ENCODE measurements at places on chromosomes 2 and 18.
A peak's percentile ranks its signal among the peaks of the same experiment; 100 is the strongest.

DNA sequence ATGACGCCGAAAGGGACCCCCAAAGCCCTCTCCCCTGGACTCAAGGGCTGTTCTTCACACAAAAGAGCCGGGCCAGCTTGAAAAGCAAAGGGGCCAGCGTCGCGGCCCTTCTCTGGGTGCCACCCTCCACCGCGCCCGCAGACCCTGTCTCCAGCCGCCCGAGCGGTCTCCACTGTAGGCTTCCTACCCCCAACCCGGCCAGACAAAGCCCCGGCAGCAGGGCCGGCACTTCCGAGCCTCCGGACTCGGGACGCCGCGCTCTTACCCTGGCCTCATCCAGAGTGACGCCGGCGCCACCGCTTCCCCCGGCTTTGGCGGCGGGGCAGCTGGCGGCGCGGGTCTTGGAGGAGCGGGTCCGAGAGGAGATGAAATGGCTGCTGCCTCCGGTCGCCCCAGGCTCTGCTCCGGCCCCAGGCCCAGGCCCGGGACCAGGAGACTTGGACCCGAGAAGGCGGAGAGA is 603 bp downstream of the ATAD2B start:
- DNase-seq = no peak

DNA sequence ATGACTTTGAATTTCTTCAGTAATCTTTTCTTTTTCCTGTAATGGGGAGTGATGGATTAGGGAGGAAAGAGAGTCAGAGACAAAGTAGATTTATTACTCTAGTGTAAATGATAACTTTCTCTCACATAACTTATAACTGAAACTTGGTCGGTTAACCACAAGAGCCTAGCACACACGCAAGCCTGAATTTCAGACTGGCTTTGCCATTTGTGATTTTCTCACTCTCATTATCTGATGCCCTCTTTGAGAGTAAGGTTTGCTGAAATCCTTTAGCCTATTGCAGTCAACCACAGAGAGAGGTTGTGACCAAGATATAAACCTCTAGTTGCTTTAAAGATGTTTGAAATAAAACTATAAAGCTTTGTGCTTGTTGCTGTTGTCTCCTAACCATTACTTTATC is 117.9 kb upstream of the NETO1 start:
- no peak for DNase-seq

- no peak for DNase-seq
These were observed 15.4 kb downstream of the C2orf81 start for GRCh38 chr2:74406035-74406434.

GRCh38 chr18:23835091-23835490 is 145.8 kb downstream of the LAMA3 start:
- DNase-seq = peak; percentile 16

- peak; percentile 84 for DNase-seq
These were observed 2.7 kb upstream of the IL1R1 start for GRCh38 chr2:102139851-102140250.

GRCh38 chr18:43108882-43109281 is 6.6 kb downstream of the RIT2 start:
- no peak for DNase-seq

Measured in choroid plexus epithelial cell (primary cell).